Jurkat, Clone E6-1 (cell line): ENCODE measurements at places on chromosomes 16 and 17.

- no peak for DNase-seq
These were observed 996 bp upstream of the KCNJ12 start for GRCh38 chr17:21375162-21375560.

GRCh38 chr16:54938212-54939028, 7.8 kb downstream of the IRX5 start:
- no peak for DNase-seq

DNA sequence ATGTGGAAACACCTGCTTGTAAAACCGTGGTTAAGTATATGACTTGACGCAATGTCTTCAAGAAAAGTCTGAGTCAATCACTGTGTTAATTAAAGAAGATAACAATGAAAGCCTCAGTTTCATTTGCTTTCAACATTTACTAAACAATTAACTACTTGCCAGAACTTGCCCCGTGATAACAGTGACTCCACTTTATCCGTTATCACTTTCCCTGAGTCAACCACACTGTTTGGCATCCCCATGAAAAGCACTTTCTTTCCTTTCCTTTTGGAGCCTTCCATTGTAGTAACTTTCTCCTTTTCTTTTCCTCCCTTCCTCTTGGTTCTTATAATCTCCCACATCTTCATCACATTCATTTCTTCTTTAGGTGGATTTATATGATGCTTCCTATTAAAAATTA, 435.1 kb upstream of the GOT2 start:
- no peak for DNase-seq

- DNase-seq = no peak
These were observed 1.6 kb upstream of the MRC2 start for GRCh38 chr17:62625870-62626200.

DNA sequence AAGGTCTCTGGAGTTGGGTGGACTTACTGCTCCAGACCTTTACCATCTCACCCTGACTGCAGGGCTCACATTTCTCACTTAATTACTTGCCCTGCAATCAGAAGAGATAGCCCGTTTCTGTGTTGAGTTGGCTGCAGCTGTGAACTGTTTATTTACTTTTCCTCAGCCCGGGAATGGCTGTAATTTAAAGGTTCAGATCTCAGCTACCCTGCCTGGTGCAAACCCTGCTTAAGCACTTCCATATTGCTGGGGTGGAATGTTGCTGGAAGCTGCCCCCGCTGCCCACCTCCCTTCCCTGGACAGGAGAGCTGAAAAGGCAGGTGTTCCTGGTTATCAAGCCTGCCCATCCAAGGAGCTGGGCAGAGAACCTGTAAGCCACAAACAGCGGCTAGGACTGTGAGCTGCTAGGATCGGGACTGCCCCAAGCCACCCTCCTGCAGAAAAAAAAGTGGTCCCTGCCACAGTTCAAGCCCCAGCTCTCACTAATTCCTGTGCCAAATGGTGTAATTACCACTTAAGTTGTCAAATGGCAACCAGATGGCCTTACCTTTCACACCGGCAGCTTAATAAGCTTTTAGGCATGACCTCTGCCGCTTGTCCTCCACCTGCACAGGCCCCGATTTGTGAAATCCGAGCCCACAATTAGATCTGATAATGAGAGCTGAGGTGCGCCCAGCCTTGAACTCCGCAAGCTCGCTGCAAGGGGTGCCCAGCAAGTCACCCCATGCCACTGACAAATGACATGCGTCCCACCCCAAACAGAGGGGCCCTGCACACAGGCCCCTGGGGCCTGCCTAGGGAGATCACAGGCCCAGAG, 269.8 kb downstream of the C16orf95 start:
- no peak for DNase-seq

- no peak for DNase-seq
These were observed 251.0 kb upstream of the TNRC6C start for GRCh38 chr17:77707546-77707945.

GRCh38 chr17:31731118-31731517, 127.9 kb downstream of the COPRS start:
- no peak for DNase-seq

DNA sequence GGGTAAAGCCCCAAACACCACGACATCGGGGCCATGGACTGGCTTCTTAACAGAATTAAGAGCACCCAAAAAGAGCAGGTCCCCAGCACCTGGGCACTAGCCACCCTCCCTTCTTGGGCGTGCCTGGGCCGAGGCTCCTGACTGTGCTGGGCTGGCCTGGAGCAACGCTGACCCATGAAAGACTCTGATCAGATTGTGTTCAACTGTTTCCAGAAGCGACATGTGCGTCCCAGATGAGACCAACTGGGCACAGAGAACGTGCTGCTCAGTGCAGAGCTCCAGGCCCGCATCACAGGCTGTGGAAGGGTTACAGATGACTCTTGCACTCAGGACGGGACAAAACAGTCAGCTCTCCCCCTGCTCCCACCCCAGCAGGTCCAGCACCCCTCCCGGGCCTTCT, 100.7 kb downstream of the KCNJ12 start:
- no peak for DNase-seq

DNA sequence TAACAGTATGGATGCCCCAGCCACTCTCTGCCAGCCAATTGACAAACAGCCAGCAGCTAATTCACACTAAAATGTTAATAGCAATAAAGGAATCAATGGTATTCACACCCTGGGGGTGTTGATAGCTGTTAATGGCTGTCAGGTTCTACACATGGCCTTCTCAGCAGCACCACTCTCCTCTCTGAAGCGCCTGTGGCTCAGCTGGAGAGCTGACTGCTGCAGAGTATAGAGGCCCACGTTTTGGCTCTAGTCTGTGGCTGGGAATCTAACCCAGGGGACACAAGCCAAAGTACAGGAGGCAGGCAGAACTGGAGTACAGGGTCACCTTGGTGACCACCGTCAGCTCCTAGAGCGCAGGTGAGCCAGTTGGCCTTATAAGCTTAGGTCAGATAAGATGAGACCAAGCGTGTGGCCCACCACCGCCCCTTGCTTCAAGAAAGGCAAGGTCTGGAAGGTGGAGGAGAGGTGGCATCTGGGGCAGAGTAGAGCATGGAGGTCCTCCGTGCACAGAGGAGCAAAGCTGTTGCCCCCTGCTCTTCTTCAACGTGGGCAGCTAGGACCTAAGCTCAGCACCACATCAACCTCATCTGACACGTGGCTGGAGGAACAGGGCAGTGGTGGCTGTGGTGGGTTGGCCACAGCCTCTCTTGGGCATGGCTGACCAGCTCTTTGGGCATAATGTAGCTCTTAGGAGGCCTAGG, 25.4 kb downstream of the CCR7 start:
- no peak for DNase-seq

GRCh38 chr17:30790279-30790678, 34.2 kb downstream of the CRLF3 start:
- no peak for DNase-seq

- no peak for DNase-seq
These were observed 1.4 kb upstream of the PMP22 start for GRCh38 chr17:15266325-15267125.

GRCh38 chr16:56870276-56870888, 5.4 kb downstream of the SLC12A3 start:
- no peak for DNase-seq
